Activated CD8-positive, alpha-beta memory T cell treated with anti-CD3 and anti-CD28 coated beads, Interleukin-2, amount 10 ng/mL, durations not matched to agents 7 days and 5 days (primary cell): ENCODE measurements at places on chromosomes 4 and X.
A peak's percentile ranks its signal among the peaks of the same experiment; 100 is the strongest.

DNA sequence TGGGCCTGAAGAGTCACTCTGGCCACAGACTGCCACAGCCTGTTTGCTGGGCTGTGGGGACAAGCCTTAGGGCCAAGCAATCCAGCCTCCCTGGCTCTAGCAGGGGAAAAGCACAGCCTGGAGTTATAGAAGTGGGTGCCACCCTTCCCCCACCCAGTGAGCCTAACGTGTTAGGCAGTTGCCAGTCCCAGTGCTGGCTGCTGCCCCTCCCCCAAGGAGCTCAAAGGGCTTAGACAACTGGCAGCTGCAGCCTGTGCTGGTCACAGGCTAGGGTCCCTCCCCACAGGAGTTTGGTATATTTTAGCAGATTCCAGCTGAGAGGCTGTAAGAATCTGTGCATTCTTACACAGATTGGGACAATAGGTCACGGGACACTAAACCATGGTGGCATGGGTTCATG, 370.3 kb upstream of the FGF16 start:
- DNase-seq = no peak

DNA sequence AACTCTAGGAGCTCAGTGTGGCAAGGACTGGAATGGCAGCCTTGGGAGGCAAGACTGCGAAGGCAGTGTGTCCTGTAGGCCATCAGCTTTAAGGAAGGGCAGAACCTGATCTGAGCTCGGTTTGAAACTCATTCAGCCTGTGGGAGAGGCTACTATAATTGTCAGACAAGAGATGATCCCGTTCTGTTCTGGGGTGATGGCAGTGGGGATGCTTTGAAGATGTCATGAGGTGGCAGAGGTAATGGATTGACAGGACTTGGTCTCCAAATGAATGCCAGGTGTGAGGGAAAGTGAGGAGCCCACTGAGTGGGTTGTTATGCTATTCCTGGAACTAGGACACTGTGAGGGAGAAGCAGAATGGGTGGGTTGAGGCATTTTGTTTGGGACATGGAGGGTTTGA, 144.9 kb downstream of the PJA1 start:
- DNase-seq = no peak

- DNase-seq = no peak
Measured at GRCh38 chr4:17092736-17093437, 194.4 kb upstream of the LDB2 start.

- DNase-seq = no peak
Measured at GRCh38 chrX:632366-633042, 1.9 kb downstream of the SHOX start.

- DNase-seq = no peak
Measured at GRCh38 chr4:24240655-24241054, 343.7 kb downstream of the DHX15 start.

GRCh38 chr4:123250843-123251242, 145.8 kb upstream of the SPRY1 start:
- DNase-seq = no peak

DNA sequence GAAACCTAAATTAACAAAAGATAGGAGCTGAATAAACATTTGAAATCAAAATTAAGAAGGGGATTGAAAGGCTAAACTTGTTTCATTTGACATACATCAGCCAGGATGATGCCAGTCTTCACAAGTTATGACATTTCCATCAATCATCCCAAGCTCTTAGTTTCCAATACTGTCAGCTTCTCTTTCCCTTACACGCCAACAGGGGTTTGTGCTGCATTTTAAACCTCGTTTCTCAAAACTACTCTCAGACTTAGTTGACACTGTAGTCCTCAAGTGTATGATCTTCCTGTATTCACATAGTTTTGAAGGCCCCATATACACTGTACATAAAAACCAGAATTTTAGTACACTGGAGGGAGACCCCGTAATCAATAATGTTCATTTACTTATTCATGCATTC, 840 bp upstream of the P2RY10 start:
- DNase-seq = no peak

DNA sequence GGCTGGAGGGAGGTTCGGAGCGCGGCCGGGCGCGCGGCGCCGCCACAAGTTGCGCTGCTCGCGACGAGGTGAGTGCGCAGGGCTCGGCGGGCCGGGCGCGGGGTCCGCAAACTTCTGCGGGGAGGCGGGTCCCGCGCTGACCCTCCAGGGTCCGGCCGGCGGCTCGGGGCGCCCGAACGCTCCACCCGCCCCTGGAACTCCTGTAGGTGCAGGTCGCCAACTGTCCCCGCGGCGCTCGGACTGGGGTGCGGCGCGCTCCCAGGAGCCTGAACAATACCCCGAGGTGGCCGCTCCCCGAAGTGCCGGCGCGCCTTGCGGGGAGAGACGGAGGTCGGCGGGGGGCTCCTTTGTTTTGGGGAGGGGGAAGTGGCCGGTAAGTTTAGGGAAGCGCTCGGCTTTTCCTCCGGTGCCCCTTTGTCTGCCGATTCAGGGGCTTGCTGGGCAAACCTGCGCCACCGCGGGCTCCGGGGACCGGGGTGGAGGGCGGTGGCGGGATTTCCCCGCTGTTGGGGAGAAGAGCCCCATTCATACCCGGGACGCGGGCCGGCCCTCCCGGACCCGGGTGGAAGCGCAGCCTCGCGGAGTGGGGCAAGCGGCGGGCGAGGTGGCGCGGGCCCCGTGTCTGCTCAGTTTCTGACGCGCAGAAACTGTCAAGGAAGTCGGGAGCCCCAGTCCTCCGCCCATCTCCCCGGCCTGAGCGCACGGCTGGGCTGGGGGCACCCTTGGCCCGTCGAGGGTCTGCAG, 694 bp downstream of the TBL1X start:
- peak; percentile 45 for DNase-seq

DNA sequence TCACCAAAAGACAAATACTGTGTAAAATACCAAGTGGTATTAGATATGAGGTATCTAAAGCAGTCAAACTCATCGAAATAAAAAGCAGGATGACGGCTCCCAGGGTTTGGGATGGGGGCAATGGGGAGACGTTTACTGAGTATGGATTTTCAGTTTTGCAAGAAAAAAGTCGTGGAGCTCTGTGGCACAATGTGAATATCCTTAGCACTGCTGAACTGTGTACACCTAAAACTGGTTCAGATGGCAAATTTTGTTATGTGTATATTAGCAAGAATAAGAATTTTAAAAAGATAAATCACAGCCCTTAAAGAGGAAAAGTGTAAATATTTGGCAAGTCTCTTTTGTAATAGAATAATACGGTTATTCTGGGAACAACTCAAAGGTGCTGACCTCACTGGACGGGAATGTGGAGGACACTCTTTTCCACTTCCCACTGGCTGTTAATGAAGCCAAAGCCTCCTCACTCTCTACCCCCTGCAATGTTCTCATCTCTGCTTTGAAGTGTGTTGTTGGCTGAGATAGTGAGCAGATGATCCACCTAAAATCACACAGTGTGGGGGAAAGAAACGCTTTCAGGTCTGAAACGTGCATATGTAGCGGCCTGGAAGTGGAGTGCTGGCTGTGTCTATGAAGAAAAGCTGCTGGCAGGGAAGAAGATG, 49.2 kb downstream of the SEL1L3 start:
- DNase-seq = no peak

GRCh38 chr4:161856711-161857326, 307.0 kb downstream of the FSTL5 start:
- no peak for DNase-seq

DNA sequence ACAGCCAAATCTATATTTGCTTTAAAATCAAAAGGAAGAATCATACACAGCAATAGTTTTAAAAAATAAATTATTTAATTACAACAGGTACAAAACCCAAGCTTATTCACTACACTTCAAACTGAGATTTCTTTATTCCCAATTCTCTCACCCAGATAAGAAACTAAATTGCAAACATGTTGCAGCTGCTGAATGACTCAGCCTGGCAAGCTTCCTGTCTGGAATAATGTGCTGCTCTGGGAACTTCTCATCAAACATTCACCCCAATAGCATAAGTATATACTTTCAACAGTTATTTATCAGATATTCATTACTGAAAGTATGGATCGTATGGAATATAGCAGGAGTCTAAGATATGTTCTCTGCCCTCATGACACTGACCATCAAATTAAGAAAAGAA, 43.0 kb upstream of the GABRA2 start:
- no peak for DNase-seq

GRCh38 chr4:86393749-86394148, 33.9 kb upstream of the MAPK10 start:
- no peak for DNase-seq

DNA sequence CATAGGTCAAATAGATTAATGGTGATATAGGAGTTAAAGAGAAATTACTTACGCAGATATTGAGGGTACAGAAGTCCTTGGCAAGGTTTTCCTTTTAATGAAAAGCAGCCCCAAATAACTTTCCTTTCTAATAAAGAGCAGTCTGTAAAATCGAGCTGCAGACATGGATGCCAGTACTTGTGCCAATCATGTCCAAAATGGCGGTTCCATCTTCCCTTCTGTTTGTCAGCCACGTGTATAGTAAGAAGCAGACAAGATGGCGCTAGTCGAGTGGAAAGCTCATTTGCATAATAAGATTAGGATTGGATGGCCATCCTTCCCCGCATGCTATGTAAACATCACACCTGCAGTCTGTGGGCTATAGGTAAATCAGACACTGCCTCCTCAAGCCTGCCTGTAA, 68.5 kb downstream of the FGFBP1 start:
- no peak for DNase-seq

DNA sequence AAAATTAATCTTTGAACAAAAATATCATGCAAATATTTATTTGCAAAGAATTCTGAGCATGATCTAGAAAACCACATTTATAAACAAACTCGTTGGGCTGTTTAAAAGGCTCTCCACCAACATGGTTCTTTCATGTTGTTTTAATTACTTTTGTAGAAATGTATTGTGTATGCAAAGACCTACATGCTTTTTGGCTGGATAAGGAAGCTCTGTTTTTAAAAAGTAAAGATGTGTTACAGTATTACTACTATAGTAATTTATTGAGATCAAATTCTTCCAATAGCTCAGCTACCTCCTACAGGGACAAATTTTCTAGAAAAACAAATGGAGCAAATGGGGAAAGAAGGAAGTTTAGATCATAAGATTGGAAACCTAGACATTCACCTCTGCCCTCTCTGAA, 177.5 kb upstream of the TTC29 start:
- DNase-seq = no peak

- no peak for DNase-seq
Measured at GRCh38 chr4:62591756-62592155, 1391.6 kb downstream of the ADGRL3 start.

DNA sequence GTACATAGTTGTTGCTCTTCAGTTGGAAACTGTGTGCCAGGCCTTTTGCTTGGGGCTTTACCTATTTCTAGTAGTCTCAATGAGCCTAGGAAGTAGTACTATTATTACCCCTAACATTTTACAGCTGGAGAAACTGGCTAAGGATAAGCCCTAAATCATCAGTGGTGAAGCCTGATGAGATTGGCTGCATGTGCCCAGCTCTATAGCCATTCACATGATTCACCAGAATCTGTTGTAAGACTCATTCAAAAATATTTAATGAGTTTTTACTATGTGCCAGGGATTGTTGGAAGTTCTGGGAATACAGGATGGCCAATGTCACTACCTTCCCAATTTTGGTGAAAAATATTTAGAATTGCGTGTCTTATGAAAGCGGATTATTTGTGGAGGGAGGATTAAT, 2.8 kb downstream of the KIT start:
- no peak for DNase-seq

GRCh38 chr4:26856906-26857277, 3.7 kb upstream of the STIM2 start:
- no peak for DNase-seq

- DNase-seq = no peak
Measured at GRCh38 chrX:88613338-88613737, 133.7 kb upstream of the CPXCR1 start.

GRCh38 chrX:149903889-149904748, 23.1 kb downstream of the MAGEA8 start:
- DNase-seq = no peak
